ENCODE measurements at places on chromosomes 4 and X.

DNA sequence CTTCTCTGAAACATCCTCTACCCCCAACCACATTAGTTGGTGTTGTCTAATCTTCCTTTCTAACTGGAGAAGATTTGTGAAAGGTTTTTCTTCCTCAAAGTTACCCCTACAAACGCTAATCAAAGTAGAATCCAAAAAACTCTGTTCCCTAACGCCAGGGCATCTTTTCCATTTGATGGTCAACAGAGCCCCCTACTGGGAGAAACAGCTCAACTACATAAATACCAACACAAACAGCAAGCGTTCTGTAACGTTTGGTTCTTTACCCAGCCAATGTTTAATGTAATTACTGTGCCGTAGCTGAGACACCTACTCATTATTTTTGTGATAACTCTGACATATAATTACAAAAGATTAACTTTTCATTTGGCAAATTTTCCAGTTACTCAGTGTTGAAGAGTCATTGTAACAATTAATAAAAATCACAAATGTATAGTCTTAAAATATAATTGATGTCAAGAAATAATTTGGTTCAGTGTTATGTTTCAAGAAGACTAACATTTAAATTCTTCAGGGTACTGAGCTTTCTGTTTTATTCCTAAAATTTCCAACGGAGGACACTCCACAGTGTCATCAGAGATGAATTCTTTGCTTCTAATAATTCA lies 94.9 kb upstream of the TBC1D9 start:
- DNase-seq, result no peak

GRCh38 chr4:5893004-5893580 lies at the start of gene CRMP1:
Gene CRMP1, minus strand, starts transcription at chr4:5893086. Its CDS starts 117 bp downstream, at chr4:5892969.
- DNase-seq, result no peak

GRCh38 chr4:188697243-188697642 lies 558.0 kb downstream of the TRIML1 start:
- no peak for DNase-seq

- DNase-seq, result no peak
These were observed 51.5 kb upstream of the RAP2C start for GRCh38 chrX:132270699-132271098.

DNA sequence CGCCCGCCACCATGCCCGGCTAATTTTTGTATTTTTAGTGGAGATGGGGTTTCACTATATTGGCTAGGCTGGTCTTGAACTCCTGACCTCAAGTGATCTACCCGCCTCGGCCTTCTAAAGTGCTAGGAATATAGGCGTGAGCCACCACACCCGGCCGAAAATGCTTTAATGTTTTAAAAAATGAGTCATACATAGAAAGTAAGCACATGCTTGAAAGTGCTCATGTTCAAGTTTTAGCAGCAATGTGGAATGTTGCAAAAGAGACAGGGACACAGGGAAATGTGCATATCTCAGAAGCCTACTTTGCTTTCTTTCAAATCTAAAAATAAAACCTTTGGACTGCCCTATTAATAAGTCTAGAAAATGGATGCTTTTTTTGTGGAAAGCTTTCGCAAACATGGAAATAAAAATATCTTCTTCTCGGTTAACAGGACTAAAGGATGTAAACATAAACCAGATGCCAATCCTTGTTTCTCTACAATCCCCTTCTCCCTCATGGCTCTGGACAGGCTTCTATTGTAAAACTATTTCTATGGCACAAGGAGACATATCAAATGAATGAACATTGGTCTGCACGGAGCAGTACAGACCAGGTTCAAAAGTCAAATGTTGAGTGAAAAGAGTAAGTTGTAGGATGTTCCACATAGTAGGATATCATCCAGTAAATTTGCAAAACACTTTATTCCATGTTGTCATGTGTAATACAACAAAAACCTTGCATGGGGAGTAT lies 15.0 kb downstream of the MECP2 start:
- no peak for DNase-seq
